ENCODE measurements at places on chromosomes 4 and X.

DNA sequence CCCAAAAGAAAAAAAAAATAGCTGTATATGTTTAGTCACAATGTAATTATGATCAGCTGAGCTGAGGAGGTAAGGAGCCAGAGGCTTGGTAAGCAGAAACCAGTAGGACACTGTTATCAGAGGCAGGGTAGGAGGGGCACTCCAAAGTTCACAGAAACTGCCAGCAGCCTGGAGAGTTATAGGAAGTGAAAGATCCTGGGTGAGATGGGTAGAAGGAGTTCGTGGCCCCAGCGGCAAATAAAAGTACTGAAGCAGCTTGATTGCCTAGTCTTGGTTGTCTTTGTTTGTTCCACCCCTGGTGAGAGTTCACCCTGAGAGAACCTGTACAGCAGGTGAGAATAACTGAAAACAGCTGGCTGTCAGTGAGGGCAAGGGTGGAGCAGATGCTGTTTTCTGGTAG is 340.8 kb downstream of the ADGRL3 start:
- peaks cover 2% of the 10 kb centered on the region for H3K36me3 ChIP-seq
- no peak for DNase-seq
- H3K27me3 ChIP-seq: no peaks in the 10 kb centered on the region

DNA sequence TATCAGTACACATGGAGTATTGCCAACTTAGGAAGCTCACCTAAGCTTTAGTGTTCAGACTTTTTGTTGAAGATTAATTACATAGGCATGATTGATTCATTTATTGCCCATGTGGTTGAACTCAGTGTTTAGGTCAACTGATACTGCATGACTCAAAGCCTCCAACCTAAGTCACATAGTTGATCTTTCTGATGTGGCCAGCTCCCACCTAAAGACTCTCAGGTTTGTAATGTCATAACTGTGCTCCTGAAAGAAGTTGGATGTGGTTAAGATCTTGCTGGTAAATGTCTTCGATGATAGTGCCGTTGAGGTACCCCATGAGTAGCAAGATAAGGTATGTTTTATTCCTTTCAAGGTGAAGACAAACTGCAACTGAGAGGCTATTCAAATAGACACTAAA is 192.5 kb downstream of the EDA start:
- no peak for DNase-seq
- H3K27me3 ChIP-seq: no peaks in the 10 kb centered on the region
- H3K36me3 ChIP-seq: no peaks in the 10 kb centered on the region
- no peak overlapping the region for H3K4me3 ChIP-seq

DNA sequence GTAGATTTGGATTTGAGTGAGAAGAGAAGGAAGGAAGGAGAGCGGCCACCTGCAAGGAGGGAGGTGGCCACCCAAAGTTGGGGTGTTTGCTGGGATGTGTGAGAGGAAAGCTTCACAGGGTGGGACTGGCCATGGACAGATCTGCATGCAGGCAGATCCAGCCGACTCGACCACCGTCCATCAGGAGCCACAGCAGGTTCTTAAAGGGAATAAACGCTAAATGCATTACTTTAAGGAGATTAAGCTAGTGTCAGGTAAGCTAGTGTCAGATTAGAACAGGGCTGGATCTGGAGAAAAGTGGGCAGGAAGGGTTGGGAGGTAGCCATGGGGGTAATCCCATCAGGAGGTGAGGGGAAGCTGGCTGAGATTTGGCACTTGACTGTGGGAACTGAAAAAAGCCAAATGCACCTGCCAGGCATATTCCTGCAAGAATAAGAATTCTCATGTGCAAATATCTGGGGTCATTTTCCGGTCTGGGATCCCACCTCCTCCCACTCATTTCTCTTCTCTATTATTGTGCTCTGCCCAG is 79.6 kb downstream of the MGST2 start:
- peaks cover 11% of the 10 kb centered on the region for H3K4me1 ChIP-seq
- no peak overlapping the region for H3K4me3 ChIP-seq

GRCh38 chrX:31580726-31581125 is 508.9 kb upstream of the FTHL17 start:
- H3K36me3 ChIP-seq: no peaks in the 10 kb centered on the region
- no peaks in the 10 kb centered on the region for H3K27me3 ChIP-seq
- no peak overlapping the region for H3K27ac ChIP-seq
- DNase-seq: no peak
- no peaks in the 10 kb centered on the region for H3K4me1 ChIP-seq

DNA sequence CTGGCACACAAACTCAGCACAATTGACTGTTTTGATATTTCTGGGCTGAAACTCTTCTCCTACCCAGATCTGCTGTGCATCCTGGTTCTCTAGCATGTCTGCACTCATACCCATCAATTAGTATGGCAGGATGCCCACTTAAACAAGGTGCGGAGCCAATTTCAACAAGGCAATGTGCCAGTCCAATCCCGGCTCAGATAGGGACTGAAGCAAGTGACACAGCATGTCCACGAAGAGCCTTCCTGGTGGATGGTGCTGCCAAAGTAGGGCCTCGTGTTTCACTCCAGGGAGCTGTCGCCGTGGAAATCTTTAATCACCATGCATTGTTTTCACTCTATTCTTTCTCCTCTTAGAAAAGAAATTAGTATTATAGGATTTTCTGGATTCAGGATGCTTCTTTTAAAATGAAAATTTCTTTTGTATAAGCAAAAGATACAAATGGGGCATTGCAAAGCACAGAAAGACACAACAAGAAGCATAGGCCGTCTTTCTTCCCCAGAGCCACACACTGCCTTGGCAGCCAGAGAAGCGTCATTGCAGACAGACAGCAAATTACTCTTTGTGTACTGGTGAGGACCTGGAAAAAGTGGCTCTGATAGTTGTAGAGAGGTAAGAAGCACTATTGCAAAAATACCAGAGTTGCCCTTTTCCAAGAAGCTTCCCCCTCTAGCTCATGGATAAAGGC is 40.6 kb upstream of the LSM6 start:
- no peak overlapping the region for H3K4me3 ChIP-seq
- no peak for DNase-seq
- H3K36me3 ChIP-seq: no peaks in the 10 kb centered on the region
- H3K27ac ChIP-seq: no peak overlapping the region

GRCh38 chr4:127905029-127905428 is 24.3 kb downstream of the PLK4 start:
- H3K4me3 ChIP-seq: no peak overlapping the region
- DNase-seq: no peak
- no peaks in the 10 kb centered on the region for H3K27me3 ChIP-seq
- H3K27ac ChIP-seq: no peak overlapping the region
- H3K36me3 ChIP-seq: no peaks in the 10 kb centered on the region
- no peaks in the 10 kb centered on the region for H3K4me1 ChIP-seq

- H3K4me3 ChIP-seq: peak overlapping the region; percentile 76
- H3K36me3 ChIP-seq: no peaks in the 10 kb centered on the region
- no peak overlapping the region for H3K27ac ChIP-seq
These were observed 2.2 kb downstream of the SLIT2 start for GRCh38 chr4:20253735-20254409.

- no peak for DNase-seq
- H3K36me3 ChIP-seq: no peaks in the 10 kb centered on the region
- H3K4me1 ChIP-seq: peaks cover 7% of the 10 kb centered on the region
These were observed 14.3 kb downstream of the TEC start for GRCh38 chr4:48255072-48255958.

DNA sequence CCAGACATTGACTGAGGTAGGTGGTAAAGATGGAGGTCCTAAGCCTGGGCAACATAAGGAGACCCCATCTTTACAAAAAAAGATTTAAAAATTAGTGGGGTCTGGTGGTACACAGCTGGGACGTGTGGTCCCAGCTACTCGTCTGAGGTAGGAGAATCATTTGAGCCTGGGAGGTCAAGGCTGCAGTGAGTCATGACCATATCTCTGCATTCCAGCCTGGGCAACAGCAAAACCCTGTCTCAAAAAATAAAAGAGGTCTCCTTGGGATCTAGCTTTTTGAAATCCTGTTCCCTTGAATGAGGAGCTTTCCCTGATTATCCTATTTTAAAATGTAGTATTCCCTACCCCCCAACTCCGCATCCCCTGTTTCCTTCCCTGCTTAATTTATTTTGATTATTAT is 78.7 kb upstream of the OGT start:
- H3K36me3 ChIP-seq: peaks cover 12% of the 10 kb centered on the region
- no peak overlapping the region for H3K27ac ChIP-seq
- no peaks in the 10 kb centered on the region for H3K27me3 ChIP-seq
- DNase-seq: no peak
- H3K4me3 ChIP-seq: no peak overlapping the region
- no peaks in the 10 kb centered on the region for H3K4me1 ChIP-seq

GRCh38 chr4:84336964-84337705 is 162.0 kb downstream of the NKX6-1 start:
- no peak overlapping the region for H3K4me3 ChIP-seq
- no peak for DNase-seq
- H3K27me3 ChIP-seq: no peaks in the 10 kb centered on the region
- H3K36me3 ChIP-seq: no peaks in the 10 kb centered on the region

DNA sequence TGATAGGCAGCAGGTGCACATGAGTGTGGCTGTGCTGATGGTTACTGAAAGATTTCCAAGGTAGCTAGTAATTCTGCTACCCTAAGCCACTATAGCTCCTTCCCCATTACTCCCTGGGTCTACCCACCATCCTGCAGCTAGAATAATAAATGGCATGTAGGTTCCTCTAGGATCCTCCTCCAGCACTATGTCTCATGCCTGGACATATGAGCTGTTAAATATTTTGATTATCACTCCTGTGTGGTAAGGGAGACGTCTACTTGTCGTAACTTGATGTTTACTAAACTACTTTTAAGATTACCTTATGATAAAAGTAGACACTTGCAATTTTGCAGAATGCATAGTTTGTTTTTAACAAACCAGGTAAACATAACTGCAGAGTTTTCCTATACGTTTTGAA is 35.5 kb downstream of the TET2 start:
- no peaks in the 10 kb centered on the region for H3K4me1 ChIP-seq
- H3K27ac ChIP-seq: no peak overlapping the region
- DNase-seq: peak; percentile 83
- no peak overlapping the region for H3K4me3 ChIP-seq

GRCh38 chrX:153474266-153474665 is 3.9 kb upstream of the HAUS7 start:
- H3K4me1 ChIP-seq: peaks cover 25% of the 10 kb centered on the region
- no peak overlapping the region for H3K4me3 ChIP-seq
- H3K27ac ChIP-seq: no peak overlapping the region
- H3K27me3 ChIP-seq: no peaks in the 10 kb centered on the region
- DNase-seq: peak; percentile 87
- H3K36me3 ChIP-seq: no peaks in the 10 kb centered on the region

GRCh38 chr4:169698331-169698730 is 59.4 kb downstream of the HPF1 start:
- H3K4me3 ChIP-seq: no peak overlapping the region
- H3K27me3 ChIP-seq: no peaks in the 10 kb centered on the region
- no peaks in the 10 kb centered on the region for H3K4me1 ChIP-seq
- H3K36me3 ChIP-seq: peaks cover 5% of the 10 kb centered on the region
- no peak overlapping the region for H3K27ac ChIP-seq

GRCh38 chr4:40331101-40331745 is 3.9 kb upstream of the CHRNA9 start:
- no peak overlapping the region for H3K27ac ChIP-seq
- no peaks in the 10 kb centered on the region for H3K36me3 ChIP-seq
- peaks cover 17% of the 10 kb centered on the region for H3K4me1 ChIP-seq
- no peak overlapping the region for H3K4me3 ChIP-seq
- H3K27me3 ChIP-seq: no peaks in the 10 kb centered on the region

GRCh38 chrX:29257521-29257920 is 670.3 kb downstream of the IL1RAPL1 start:
- H3K4me1 ChIP-seq: no peaks in the 10 kb centered on the region
- no peak overlapping the region for H3K4me3 ChIP-seq
- no peak for DNase-seq
- H3K27ac ChIP-seq: no peak overlapping the region

GRCh38 chr4:41009411-41009810 is 204.9 kb downstream of the APBB2 start:
- no peak overlapping the region for H3K4me3 ChIP-seq
- H3K4me1 ChIP-seq: peaks cover 4% of the 10 kb centered on the region
- peaks cover 7% of the 10 kb centered on the region for H3K36me3 ChIP-seq

GRCh38 chrX:39823854-39824253 is 273.9 kb downstream of the BCOR start:
- H3K27me3 ChIP-seq: no peaks in the 10 kb centered on the region
- no peak for DNase-seq
- no peak overlapping the region for H3K4me3 ChIP-seq
- no peak overlapping the region for H3K27ac ChIP-seq
- peaks cover 6% of the 10 kb centered on the region for H3K4me1 ChIP-seq

DNA sequence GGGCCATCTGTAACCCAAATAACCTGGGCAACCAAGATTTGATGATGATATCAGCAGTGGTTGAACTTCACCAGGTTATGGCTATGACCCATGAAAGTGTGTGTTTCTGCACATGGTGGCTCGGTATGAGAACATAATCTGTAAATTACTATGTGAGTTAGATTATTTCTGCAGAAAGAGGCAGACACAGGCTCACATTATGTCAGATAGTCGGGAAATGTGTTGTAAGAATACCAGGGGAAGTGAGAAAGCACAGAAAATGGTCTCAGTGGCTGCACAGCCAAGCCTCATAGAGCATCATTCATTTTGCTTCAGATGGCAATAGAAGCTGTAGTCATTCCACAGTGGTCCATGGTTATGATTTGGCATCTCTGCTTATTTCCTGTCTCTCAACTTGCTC is 63.0 kb upstream of the RBPJ start:
- H3K27ac ChIP-seq: no peak overlapping the region
- H3K27me3 ChIP-seq: no peaks in the 10 kb centered on the region
- no peaks in the 10 kb centered on the region for H3K4me1 ChIP-seq
- no peaks in the 10 kb centered on the region for H3K36me3 ChIP-seq
- H3K4me3 ChIP-seq: no peak overlapping the region
- DNase-seq: no peak

- H3K27ac ChIP-seq: no peak overlapping the region
- no peaks in the 10 kb centered on the region for H3K27me3 ChIP-seq
- no peaks in the 10 kb centered on the region for H3K4me1 ChIP-seq
These were observed 580.2 kb downstream of the SPRY1 start for GRCh38 chr4:123976819-123977218.

GRCh38 chr4:185217408-185217975 is 8.1 kb downstream of the SNX25 start:
- H3K36me3 ChIP-seq: no peaks in the 10 kb centered on the region
- H3K4me1 ChIP-seq: no peaks in the 10 kb centered on the region
- H3K27ac ChIP-seq: no peak overlapping the region
- H3K4me3 ChIP-seq: no peak overlapping the region

GRCh38 chr4:145501051-145501660 is 19.5 kb downstream of the SMAD1 start:
- no peak overlapping the region for H3K27ac ChIP-seq
- no peak overlapping the region for H3K4me3 ChIP-seq
- DNase-seq: no peak
- H3K27me3 ChIP-seq: no peaks in the 10 kb centered on the region

DNA sequence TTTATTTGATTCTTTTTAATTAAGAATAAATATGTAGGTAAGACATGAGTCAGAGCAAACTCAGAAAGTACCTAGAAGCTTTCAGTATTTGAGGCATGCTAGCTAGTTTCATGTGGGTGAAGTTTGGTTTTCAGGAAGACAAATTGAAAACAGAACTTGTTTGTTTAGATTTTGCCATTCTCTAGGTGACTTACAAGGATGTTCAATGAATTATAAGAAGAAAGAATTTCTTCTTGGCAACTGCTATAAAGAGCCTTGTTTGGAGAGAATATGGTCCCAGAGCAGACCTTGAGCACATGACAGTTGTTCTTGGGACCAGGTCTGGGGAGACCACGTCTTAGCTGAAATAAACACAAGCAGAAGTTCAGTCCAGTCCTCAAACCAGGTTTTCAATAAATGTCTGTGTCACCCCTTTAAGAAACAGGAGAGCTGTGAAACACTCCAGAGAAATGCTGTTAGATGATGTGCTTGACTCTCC is 38.0 kb upstream of the IL21 start:
- H3K27ac ChIP-seq: no peak overlapping the region
- no peak for DNase-seq

Measured in trophoblast cell (in vitro differentiated cells and primary cell).